ENCODE measurements at places on chromosomes 13 and 19.

DNA sequence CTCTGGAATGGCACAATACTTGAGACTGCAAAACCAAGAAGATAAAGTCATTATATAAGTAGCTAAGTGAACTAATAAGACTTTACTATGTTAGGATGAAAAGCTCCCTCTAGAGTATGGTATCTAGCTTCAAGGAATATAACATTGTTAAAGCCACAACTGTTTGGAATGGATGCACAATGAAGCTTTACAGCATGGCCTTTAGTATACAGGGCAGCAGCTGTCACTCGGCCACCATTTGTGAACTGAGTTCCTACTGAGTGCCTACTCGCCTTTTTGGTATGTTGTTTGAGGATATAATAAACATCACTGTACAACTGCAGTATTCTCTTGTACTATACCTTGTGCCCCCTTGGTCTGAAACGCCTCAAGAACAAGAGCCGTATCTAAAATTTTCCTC is 6.8 kb downstream of the ALG5 start:
- no peak for DNase-seq

DNA sequence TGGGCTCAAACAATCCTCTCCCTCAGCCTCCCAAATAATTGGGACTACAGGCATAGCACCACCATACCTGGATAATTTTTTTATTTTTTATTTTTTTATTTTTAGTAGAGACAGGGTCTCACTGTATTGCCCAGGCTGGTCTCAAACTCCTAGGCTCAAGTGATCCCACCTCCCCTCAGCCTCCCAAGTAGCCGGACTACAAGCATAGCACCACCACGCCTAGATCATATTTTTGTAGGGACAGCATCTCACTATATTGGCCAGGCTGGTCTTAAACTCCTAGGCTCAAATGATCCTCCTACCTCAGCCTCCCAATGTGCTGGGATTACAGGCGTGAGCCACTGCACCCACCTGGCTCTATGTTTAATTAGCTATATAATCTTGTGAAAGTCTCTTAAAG is 114.2 kb downstream of the TRPC4 start:
- no peak for DNase-seq

- no peak for DNase-seq
Observed at GRCh38 chr19:2573916-2574315, 98.0 kb downstream of the GADD45B start.

DNA sequence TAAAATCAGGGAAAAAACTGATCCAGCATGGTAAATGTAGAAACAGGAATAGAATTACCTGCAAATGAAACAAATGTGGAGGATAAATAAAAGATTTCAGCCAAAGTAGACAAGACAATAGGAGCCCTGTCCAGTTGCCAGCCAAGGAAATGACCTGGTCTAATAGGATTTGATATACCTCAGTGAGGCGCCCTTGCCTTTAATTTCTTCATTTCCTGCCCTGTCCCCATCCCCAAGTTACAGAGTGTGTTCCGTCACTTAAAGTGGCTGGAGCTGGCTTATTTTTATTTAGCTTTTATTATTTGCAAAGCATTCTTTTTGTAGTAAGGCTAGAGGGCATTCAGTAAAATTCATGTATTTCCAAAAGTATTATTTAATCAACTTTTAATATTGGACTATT is 1022.0 kb downstream of the EFNB2 start:
- DNase-seq = no peak

DNA sequence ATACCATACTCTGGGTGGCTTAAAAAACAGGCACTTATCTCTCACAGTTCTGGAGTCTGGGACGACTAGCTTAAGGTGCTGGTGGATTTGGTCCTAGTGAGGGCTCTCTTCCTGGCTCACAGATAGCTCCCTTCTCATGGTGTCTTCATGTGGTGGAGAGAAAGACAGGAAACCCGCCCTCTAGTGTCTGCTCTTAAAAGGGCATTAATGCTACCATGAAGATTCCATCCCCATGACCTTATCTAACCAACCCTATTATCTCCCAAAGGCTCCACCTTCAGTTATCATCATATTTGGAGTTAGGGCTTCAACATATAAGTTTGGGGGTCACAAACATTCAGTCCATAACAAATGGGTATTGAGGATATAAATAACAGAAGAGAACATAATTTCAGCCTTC is 139.4 kb downstream of the HS6ST3 start:
- no peak for DNase-seq

GRCh38 chr13:77752512-77753069 is 55.1 kb downstream of the SLAIN1 start:
- DNase-seq = no peak

DNA sequence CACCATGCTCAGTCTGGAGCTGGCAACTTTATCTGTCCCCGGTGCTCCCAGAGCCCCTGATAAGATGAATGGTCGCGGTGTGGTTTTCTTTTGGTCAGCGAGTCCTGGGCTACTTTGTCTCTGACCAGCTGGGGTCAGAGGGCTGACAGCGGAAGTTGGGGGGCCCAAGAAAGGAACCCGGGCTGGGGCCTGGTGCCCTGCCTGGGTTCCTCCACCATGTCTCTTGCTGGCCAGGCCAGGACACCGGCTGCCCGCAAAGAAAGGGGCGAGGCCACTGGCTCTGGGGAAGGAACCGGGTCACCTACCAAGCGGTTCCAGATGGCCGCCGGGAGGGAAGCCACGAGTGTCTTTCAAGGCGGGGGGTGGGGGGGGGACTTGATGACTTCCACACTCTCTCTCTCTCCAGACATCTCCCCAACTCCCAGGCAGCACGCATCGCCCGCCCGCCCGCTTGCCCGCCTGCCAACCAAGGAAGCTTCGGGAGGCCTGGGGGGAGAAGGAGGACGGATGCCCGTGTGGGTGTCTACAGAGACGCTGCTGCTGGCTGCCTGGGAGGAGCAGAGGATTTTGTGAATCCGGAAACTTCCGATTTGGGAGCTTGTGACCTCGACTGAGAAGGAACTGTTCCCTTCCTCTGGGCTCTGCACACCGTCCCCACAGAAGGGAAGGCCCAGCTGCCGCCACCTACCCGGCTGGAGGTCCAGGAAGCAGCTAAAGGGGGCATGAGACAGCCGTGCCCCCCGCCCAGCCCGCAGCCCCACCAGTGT is 1.1 kb downstream of the PIP5K1C start:
- peak; percentile 25 for DNase-seq

DNA sequence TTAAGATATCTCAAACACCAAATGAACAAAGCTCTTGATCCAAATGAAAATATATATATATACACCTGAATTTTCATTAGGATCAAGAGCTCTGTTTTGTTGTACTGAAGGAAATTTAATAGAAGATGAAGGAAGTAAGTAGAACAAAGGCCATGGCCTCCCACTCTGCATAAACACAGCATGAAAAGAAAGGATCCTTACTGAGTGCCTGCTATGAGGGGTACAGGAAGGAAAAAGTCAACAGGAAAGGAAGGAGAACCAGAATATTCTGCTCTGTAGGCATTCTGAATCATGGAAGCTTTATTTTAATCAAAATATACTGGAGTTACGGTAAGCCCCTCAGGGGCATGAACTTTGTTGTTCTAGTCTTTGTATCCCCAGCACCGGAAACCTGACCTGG is 22.1 kb downstream of the TMTC4 start:
- DNase-seq = no peak

DNA sequence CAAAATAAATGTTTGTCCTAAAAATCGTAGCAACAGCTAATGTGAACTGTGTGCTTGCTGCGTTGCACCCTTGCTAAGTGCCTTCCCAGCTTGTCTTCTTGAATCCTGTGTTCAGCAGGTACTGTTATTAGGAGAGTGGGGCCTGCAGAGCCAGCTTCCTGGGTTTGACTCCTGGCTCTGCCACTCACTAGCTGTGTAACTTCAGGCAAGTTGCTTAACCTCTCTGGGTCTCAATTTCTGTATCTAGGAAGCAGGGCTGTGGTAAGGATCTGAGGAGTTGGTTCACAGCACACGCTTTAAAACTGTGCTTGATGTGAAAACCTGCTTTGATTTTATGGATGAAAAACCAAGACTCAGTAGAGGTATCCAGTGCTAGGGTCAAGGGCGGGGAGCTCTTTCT is 10.0 kb downstream of the NFIX start:
- no peak for DNase-seq

GRCh38 chr13:106464076-106464475 is 71.4 kb downstream of the EFNB2 start:
- no peak for DNase-seq

DNA sequence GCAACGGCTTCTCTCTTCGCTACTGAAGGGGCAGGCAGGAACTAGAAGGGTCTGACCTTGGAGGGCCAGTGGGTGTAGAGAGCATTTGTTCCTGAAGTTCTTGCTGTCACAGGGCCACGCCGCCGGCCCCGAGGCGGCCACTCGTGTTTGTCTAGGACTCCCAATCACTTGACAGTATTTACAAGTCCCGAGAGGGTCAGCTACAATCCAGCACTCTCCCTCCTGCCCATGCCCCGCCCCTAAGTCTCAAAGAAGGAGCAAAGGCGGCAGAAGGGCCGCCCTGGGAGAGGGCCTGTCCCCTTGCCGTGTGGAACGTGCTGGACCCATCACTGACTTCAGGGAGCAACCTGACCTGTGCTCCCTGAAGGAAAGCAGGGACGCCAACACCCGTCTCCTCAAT is 118.5 kb downstream of the STK24 start:
- no peak for DNase-seq

GRCh38 chr13:22880741-22881720 is 299.7 kb upstream of the SGCG start:
- DNase-seq = no peak

GRCh38 chr19:35704218-35704617 is at the start of gene ZBTB32:
Gene ZBTB32 (plus strand): TSS chr19:35704558. CDS start chr19:35714627, 10,069 bp downstream.
- DNase-seq = peak; percentile 56

- DNase-seq = peak; percentile 39
Observed at GRCh38 chr19:1465191-1466016, 13.6 kb downstream of the C19orf25 start.

DNA sequence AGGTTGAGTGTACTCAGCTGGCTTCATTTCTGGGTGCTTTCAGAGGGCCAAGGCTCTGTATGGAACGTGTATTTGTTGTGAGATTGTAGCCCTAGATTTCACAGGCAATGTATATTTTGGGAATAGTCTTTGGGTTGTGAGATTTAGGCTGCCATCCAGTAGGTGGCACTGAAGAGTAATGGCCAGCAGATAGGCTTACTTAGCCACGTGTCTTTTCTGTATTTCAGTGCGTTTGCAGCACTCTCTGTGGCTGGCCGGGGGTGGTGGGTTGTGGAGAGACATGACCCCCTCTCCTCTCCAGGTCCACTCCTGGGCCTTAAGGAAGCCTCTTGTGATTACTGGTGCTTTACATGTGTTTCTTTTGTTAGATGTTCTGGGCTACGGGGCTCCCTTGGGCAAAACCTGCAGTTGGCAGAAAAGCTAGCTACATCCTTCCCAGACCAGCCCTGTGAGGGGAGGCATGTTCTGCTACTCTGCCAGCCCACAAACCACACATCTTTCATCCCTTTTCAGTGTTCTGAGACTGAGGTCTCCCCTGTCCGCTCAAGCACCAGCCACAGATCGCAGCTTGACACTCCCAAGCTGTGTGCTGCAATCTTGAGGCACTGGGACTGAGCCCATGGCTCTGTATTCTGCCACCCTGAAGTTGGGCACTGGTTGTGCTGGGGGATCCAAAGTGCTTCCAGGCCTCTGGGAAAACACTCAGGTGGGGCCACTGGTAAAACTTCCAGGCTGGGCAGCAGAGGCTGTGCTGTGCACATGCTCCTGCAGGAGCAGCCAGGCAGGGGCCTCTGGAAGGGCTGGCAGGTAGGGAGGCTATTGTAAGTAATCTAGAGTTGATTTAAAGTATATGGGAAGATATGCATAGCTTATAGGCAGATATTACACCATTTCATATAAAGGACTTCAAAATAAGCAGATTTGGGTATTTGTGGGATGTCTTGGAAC is 1096.8 kb upstream of the PCDH20 start:
- DNase-seq = peak; percentile 6

DNA sequence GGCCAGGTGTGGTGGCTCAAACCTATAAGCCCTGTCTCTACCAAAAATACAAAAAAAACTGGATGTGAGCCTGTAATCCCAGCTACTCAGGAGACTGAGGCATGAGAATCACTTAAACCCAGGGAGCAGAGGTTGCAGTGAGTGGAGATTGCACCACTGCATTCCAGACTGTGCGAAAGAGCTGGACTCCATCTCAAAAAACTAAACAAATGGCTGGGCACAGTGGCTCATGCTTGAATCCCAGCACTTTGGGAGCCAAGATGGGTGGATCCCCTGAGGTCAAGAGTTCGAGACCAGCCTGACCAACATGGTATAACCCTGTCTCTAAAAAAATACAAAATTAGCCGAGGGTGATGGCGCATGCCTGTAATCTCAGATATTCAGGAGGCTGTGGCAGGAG is 34.9 kb upstream of the ZNF83 start:
- DNase-seq = no peak

DNA sequence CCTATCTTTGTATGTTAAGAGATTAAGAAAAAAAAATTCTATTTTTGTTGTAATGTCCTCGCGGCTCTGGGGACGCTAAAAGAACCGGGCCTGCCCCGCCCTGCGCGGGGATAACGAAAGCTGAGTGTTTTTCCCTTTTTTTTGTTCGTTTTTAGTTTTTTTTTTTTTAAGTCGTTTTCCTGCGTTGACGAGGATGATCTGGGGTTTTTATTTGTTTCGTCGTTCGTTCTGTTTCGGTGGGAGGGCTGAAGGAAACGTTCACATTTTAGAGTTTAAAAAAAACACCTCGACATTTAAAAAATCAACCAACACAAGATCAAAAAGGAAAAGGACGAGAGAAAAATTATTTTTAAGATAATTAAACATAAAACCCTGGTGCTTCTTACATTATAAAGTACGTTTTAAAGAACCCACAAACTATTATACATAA is 5.6 kb downstream of the LYL1 start:
- DNase-seq = no peak

GRCh38 chr13:40665126-40666044 is 1.1 kb downstream of the FOXO1 start:
- peak; percentile 16 for DNase-seq

DNA sequence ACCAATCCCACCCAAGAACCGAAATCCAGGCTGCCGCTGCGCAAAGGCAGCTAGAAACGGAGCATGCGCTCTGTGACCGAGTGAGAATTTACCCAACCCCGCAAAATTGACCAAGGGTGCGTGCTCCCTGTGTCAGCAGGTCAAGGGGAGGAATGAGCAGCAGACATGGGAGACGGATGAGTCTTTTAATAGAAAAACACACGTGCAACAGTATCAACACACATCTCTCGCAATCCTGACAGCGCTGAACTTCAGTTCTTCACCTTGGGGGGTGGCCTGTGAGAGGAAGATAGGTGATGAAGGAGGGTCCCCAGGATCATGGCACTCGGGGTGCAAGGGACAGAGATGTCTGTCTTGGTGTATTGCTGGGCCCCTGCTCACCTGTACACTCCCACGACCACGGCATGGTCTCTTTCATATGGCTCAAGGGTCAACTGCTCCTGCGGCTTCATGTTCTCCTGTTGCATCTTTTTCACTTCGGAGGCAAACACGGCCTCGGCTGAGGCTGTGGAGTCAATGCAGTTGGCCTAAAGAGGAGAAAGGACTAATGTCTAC is 402 bp upstream of the DYRK1B start:
- no peak for DNase-seq

- no peak for DNase-seq
Observed at GRCh38 chr19:32471095-32471494, 65.5 kb downstream of the DPY19L3 start.

GRCh38 chr19:10615429-10616023 is 9.8 kb upstream of the SLC44A2 start:
- no peak for DNase-seq

All from fibroblast of skin of abdomen (primary cell).